Activated CD8-positive, alpha-beta memory T cell treated with anti-CD3 and anti-CD28 coated beads, Interleukin-2, amount 10 ng/mL, durations not matched to agents 7 days and 5 days (primary cell): ENCODE measurements at places on chromosomes 2 and 18. TPM values are rescaled to one million over a fixed set of nuclear protein-coding genes. Genes with fewer than 3 reads are reported as not detected.

DNA sequence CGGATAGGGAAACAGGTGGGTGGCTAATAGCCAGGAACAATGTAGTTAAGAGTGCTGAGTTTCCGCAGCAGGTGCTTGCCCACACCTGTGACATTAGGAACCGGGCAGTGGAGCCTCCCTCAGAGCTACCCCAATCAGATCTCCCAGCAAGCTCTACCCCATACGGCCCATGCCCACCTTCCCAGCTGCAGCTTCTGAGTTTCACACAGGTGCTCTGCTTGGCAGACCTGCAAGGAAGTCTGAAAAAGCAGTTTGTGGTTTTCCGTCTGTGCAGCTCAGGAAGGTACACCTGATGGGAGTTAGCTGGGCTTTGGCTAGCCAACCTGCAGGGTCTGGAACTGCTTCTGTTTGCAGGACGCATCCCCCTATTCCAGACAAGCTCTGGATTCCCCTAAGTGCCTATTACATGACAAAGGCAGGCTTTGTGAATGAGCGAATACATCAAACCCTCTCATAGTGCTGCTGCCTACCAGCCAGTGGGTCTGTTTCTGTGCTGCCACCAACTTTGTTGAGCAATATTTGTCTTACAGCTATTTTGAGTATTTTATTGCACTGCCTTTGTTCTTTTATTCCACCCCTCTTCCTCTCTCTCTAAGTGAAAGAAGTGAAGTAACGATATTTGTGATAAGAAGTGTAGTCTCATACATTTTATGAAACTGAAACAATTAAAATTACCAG is 24.7 kb upstream of the CEP68 start:
- DNase-seq: no peak

GRCh38 chr2:53629501-53629900 is 138.1 kb upstream of the CHAC2 start:
- no peak for DNase-seq

DNA sequence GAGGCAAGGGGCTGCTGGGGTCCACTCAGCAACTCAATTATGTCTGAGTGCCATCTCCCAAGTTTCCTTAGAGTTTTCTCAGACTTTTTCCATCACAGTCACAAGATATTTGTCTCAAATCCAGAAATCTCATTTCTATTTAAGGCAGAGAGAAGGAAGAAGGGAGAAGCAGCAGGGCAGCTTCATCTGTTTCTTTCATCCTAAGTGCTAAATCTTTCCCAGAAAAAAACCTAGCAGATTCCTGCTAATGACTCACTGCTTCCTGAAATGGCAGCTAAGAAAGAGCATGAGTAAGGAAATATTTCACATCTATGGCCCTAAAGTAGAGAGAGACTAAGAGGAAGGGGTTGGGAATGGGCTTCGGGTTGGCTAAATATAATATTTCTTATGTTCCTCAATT is 88.0 kb downstream of the KYNU start:
- DNase-seq: no peak

- DNase-seq: no peak
Observed at GRCh38 chr2:150762571-150762970, 275.1 kb upstream of the RND3 start.

DNA sequence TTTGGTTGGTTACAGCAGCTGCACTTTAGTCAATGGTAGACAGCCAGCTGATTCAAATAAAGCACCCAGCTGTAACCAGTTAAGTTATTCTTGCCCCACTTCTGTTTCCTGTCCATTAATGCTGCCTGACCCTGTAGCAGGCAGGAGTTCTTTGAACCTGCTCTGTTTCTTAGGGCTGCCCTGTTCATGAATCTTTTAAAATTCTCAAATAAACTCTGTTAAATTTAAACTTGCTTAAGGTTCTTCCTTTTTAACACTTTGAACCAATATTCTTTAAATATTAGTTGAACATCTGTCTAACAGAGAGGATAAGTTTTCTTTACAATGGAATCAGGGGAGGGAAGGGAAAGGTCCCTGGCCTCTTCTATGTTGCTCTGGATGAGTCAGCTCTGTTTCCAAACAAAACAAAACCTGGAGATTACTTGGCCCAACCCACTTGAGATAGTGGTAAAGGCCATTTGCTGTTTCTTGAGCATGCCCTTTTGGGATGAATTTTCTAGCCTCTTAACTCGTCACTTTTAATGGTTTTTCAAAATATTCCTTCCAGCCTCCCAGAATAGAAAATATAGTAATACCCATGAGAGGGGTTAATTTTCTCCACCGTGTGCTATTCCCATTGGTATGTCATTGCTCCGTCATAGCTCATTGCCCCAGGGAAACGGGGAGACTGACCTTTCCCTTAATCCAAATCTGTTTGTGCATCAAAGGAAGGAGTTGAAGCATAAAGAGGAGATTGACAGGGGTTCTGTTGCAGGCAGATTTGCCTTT is 112.1 kb upstream of the FHL2 start:
- no peak for DNase-seq

GRCh38 chr18:78113940-78114251 is 864.2 kb downstream of the GALR1 start:
- DNase-seq: no peak

- no peak for DNase-seq
Observed at GRCh38 chr2:198383392-198383791, 579.0 kb downstream of the PLCL1 start.

- DNase-seq: no peak
Observed at GRCh38 chr2:32732912-32733472, 105.1 kb downstream of the TTC27 start.

GRCh38 chr2:66432801-66433694 is 1.9 kb upstream of the MEIS1 start:
- no peak for DNase-seq

DNA sequence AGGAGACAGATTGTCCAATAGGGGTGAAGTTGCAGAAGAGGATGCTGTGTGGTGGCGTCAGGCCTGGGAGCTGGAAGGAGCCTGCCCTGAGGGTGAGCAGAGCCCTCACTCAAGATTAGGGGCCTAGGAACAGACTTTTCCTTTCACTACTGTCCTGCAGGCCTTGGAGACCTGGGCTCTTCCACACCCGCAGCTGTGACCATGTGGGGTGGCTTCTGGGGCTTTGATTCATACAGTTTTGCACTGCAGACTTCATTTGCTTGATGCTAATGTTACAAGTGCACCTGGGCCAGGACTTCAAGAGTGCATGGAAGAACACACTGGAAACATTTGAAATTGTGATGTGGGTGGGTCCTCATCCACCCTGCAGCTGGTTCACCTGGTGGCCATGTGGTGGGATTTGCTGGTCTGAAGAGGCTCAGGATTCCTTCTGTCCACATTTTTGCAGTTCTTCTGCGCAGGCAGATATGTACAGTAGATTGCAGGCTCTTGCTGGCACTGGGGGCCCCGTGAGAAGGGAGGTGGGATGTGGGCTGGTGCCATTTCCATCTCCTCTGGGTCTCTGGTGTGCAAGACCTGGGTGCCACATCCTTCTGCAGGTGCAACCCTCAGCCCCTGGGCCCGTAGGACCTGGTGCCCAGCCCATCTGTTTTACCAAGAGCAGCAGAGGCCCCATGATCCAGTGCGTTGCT is 9.9 kb downstream of the GLI2 start:
- DNase-seq: peak; percentile 15

- no peak for DNase-seq
Observed at GRCh38 chr2:149098701-149099100, 60.2 kb downstream of the LYPD6B start.

DNA sequence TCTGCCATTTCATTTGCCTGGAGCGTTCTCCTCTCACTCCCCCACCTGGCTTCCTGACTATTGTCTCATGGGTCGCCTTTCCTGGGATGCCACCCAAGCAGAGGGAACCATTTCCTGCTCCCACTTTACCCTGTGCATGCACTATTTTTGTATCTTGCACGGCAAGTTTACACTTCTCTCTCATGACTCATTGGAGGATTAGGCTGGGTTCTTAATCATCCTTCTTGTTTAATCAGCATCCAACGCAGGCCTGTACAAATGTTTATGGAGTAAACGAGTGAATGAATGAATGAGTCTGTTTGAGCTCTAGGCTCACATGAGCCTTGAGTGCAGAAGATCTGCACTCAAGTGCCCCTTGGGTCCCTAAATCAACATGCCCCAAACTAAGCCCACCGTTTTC is 3.8 kb upstream of the ARHGAP25 start:
- DNase-seq: peak; percentile 26

DNA sequence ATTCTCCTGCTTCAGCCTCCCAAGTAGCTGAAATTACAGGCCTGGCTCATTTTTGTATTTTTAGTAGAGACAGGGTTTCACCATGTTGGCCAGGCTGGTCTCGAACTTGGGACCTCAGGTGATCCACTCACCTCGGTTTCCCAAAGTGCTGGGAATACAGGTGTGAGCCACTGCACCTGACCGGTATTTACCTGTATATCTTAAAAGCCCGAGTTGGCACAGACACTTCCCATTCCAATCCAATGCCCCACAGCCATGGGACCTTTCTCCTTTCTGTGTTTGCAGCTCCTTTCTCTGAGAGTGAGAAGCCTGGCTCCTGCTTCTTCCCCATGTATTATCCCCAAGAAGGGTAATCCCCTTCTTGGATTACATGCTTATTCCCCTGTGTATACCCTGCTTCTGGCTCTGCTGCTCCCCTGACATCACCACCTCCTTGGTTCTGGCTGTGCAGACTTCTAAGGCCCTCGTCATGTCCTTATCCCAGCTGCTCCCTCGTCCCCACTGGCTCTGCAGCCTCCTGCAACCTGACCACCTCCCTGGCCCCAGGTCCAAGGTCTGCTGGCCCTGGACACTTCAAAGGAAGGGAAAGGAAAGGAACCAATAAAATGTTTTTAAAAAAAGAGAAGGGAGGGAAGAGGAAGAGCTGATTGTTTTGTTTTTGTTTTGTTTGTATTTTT is 52.8 kb downstream of the INPP5D start:
- no peak for DNase-seq

DNA sequence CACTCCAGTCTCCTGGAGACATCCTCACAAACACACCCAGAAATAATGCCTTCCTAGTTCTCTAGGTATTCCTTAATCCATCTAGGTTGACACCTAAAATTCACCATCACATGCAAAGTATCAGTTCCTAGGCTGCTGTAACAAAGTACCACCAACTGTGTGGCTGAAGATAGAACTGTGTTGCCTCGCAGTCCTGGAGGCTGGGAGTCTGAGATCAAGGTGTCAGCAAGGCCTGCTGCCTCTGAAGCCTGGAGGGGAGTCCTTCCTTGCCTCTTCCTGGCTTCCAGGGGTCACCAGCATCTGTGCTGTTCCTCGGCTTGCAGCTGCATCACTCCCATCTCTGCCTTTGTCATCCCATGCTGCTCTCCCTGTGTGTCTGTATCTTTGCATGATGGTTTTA is 36.3 kb upstream of the TMEM131 start:
- DNase-seq: no peak

- no peak for DNase-seq
Observed at GRCh38 chr2:175008801-175009495, 3.8 kb upstream of the CHN1 start.

GRCh38 chr2:240570531-240571313 is 2.4 kb downstream of the RNPEPL1 start:
- DNase-seq: no peak

GRCh38 chr2:133836691-133837345 is 268.6 kb upstream of the NCKAP5 start:
- no peak for DNase-seq

GRCh38 chr2:99675130-99675661 is 185.4 kb upstream of the REV1 start:
- no peak for DNase-seq

DNA sequence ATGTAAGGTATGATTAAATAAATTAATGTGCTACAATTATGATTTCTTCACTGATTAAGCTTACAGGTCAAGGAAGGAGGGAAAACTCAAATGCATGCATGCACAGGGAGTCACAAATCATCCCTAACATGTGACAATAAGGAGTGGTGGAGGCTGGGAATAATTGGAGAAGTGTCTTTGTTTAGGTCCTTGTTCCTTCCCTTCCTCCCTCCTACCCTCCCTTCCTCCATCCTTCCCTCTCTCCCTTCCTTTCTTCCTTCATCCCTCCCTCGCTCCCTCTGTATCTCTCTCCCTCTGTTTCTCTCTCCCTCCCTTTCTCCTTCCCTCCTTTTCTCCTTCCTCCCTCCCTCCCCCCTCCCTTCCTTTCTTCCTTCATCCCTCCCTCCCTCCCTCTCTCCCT is 337.1 kb downstream of the CTNNA2 start:
- no peak for DNase-seq

- DNase-seq: no peak
Observed at GRCh38 chr2:62688771-62689170, 16.7 kb upstream of the EHBP1 start.

GRCh38 chr18:12492907-12493306 is 85.2 kb downstream of the PRELID3A start:
- DNase-seq: no peak

GRCh38 chr2:54081574-54081973 is 33.8 kb upstream of the ACYP2 start:
- peak; percentile 92 for DNase-seq

GRCh38 chr2:88808083-88808482 is 116.6 kb downstream of the RPIA start:
- DNase-seq: no peak

DNA sequence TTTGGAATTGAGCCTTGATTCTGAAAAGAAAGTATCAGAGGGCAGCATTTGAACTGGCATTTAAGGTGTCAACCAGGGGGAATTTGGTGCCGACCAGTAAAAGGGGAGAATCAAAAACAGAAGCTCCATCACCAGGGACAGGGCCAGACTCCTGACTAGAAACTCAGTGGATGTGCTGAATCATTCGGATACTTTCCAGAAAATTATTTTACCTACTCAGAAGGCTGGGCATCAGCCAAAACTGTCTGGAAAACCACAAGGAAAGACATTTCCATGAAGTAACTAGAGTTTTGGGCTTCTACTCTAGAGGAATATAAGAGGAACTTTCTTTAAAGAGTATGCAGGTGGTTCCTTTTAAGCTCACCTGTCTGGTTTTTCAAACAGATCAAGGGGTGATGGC is 756.6 kb downstream of the RNF144A start:
- DNase-seq: no peak

DNA sequence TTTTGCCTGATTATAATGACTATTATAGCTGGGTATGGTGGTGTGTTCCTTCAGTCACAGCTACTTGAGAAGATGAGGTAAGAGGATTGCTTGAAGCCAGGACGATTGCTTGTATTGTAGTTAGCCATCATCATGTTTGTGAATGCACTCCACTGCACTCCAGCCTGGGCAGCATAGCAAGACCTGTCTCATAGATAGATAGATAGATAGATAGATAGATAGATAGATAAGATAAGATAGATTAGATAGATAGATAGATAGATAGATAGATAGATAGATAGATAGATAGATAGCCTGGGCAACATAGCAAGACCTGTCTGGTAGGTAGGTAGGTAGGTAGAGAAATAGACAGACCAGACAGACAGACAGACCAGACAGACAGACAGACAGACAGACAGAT is 127.3 kb downstream of the MGAT5 start:
- no peak for DNase-seq

Gene PROM2
- total RNA-seq: 0.82 TPM

Gene ALPI
- total RNA-seq: not detected

Gene FASTKD2
- 23.9 TPM for total RNA-seq

Gene CPS1
- 0.96 TPM for total RNA-seq

Gene SIX3
- not detected for total RNA-seq

Gene MGAT4A
- 72.0 TPM for total RNA-seq

Gene FOXI3
- not detected for total RNA-seq

Gene MC4R
- not detected for total RNA-seq

Gene CEBPZOS
- total RNA-seq: 37.9 TPM

Gene GPR35
- total RNA-seq: 35.4 TPM

Gene DYNAP
- not detected for total RNA-seq
